Stimulated activated CD8-positive, alpha-beta memory T cell treated with anti-CD3 and anti-CD28 coated beads, Interleukin-2, amount 100 ng/mL, for 48 hours (primary cell): ENCODE measurements at places on chromosomes 5 and 9.

- DNase-seq, result no peak
Observed at GRCh38 chr5:164181604-164182003, 676.2 kb downstream of the MAT2B start.

DNA sequence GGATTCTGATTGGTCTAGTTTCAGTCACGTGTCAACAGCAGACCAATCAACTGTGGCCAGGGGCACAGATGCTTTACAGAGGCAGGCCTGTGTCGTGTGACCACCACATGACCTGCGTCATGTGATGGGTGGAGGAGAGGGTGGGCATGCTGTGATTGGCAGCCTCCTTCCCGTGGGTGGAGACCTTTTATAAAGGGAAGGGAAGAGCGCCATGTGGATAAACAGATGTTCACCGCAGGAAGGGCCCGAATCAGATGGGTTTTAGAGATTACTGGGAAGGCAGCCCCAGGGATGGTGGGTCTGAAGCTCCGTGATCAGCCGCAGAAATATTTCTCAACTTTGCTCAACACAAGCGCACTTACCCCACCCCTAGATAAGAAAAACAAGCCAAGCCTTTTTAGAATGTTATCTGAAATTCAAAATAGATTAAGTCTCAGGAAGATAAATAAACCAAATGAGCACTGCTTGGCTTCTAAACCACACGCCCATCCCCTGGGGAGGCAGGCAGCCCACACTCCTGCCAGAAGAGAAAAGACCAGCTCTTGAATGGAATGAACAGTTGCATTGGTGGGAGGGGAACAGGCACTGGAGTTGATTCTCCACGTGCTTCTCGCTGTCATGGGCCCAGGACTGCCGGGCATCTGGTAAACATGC lies 43.6 kb downstream of the ROPN1L start:
- DNase-seq, result no peak

DNA sequence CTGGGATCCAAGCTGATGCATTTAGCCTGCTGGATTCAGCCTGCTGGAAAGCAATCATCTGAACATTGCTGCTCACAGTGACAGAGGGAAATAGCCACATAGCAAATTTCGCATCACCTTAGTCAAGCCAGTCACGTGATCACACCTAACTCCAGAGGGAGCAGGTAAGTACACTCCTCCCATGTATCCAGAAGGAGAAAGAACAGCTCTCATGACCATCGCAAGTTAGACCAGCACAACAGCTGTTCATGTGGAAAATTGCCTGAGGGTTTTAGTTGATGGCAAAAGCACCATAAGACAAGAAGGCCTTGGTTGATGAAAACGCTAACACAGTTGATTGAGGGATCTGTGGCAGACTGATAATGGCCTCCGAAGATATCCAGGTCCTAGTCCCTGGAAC lies 34.2 kb upstream of the MYO10 start:
- no peak for DNase-seq

GRCh38 chr9:87662808-87663528 lies 63.0 kb upstream of the CTSL start:
- peak; percentile 69 for DNase-seq

DNA sequence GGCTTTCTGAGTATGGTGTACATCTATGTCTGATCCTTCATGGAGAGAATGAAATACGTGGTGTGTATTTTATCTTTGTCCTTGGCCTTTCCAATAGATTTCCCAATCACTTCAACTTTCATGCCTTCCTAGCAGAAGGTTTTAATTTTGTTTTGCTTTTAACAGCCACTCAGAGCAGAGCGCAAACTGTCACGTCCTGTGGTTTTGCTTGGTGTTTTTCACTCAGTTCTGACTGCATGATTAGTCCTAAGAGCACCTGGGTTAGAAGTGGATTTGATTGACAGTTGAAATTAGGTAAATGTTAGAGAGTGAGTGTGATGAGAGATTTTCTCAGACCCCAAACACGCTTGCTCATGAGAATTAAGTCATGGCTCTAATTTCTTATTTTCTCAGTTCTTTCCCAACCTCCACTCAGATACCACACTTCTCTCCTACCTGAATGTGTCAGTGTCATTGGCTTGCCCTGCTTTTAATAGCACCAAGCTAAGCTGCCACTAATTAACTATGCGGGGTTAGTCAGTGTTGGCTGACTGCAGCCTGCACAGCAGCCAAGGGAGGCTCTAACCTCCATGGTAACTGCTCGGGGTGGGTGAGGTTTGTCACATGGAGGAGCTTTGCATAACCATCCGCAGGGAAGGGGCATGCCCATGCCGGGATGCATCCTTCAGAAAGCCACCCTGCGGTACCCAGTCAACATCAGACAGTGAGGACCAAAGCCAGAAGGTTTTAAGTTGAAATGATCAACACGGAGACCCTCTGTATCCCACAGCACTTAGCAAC lies 173.4 kb downstream of the NR3C1 start:
- no peak for DNase-seq

GRCh38 chr9:38126730-38127129 lies 57.7 kb upstream of the SHB start:
- DNase-seq, result no peak

- DNase-seq, result no peak
Observed at GRCh38 chr9:124960409-124960752, 19.5 kb upstream of the GOLGA1 start.

GRCh38 chr5:98144710-98145109 lies 628.8 kb upstream of the RGMB start:
- DNase-seq, result no peak

DNA sequence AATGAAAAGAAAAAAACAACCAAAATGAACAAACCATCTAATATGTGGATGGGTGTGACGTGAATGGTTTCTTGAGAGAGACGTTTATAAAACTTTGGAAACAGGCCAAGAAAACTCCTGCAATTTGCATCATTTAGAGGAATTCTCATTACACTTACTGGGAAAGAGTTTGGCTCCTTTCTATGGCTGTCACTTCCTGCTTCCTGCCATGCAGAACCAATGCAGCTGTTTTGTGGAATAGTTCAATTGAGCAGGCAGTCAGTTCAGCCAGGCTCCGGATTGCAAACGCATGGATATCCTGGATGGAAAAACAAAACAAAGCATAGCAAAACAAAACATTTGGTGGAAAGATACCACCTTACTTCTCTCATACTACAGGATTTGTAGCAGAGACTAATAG lies 36.6 kb downstream of the FAM114A2 start:
- DNase-seq, result no peak

DNA sequence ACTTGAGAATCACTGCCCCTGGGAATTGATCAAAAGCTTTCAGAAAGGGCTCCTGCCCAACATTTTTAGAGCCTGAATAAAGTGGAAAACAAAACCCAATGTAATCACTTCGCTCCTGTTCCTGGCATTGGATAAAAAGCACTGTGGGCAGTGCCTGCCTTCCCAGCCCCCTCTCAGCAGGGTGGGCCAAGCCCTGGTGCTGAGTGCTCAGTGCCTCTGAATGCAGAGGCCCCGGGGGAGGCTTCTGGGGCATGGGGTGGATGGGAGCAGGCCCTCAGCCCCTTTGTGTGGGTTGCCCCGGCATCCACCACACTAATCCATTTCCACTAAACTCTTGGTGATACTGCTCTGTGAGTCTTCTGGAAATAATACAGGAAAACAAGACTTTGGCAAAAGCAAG lies 55.6 kb downstream of the CFAP90 start:
- no peak for DNase-seq

GRCh38 chr5:109614301-109614700 lies 75.4 kb upstream of the MAN2A1 start:
- no peak for DNase-seq

DNA sequence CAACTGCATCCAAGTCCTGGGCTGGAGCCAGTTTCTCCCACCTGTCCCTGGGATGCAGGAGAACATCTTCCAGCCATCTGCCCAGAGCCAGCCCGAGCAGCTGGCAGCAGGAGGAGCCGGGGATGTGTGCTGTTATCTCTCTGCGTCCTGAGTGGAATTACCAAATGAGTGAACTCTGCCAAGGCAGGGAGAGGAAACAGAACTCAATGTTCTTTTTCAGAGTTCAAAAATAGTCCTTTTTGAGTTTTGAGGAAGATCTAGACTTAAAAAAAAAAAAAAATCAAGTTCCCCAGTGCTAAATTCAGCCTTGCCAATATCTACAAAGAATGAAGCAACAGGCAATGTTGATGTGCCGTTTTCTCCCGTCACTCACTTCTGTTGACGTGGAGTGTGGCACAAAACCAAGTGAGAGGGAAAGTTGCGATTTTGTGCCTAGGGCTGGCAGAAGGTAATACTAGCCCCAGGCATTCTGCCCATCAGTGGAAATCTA lies 56.2 kb downstream of the TMOD1 start:
- no peak for DNase-seq

DNA sequence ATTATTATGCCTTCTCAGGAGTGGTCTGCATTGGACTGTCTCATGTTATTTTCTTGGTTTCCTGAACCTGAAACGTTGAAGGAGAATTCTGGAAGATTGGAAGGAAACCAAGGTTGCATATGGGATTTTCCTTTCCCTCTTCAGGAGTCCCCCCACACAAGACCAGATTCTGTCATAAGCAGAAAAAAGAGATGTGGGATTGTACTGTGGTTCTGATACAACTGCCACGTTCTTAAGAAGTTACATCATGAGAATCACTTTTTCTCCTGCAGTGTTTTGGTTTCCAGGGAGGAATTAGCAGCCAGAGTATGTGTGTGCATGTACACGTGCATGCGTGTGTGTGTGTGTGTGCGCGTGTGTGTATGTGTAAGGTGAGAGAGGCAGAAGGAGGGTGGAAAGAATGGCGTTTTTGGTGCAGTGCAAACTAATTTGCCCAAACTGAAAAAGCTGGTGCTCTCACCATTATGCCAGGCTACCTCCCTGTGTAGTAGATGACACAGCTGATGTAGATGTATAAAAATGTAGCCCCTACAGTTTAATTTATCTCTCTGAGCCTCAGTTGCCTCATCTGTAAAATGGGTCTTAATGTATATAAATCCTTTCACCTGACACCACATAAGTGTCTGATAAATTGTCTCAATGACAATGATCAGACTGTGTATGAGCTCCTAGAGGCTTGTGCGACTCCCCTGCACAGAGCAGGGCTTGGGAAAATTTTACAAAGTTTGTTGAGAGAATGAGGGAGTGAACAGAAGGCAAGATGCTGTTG lies 38.6 kb downstream of the RALGPS1 start:
- no peak for DNase-seq

- DNase-seq, result no peak
Observed at GRCh38 chr9:90007516-90008440, 403.0 kb downstream of the GADD45G start.

DNA sequence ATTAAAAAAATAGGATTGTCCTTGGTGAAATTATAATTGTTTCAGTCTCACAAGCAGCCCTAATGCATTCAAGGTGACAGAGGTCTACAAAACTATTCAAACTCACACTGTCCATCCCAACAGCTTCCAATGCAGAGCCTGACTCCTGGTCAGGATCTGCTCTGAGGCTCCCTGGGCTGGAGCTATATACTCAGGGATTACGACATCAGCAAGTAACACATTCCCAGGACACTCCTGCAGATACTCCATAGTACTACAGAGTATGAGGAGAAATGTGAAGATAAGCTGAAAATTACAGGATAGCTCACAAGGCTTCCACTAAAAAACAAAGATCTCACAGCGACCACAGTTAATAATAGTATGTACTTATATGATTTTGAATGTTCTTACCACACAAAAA lies 130.1 kb downstream of the AUH start:
- no peak for DNase-seq

DNA sequence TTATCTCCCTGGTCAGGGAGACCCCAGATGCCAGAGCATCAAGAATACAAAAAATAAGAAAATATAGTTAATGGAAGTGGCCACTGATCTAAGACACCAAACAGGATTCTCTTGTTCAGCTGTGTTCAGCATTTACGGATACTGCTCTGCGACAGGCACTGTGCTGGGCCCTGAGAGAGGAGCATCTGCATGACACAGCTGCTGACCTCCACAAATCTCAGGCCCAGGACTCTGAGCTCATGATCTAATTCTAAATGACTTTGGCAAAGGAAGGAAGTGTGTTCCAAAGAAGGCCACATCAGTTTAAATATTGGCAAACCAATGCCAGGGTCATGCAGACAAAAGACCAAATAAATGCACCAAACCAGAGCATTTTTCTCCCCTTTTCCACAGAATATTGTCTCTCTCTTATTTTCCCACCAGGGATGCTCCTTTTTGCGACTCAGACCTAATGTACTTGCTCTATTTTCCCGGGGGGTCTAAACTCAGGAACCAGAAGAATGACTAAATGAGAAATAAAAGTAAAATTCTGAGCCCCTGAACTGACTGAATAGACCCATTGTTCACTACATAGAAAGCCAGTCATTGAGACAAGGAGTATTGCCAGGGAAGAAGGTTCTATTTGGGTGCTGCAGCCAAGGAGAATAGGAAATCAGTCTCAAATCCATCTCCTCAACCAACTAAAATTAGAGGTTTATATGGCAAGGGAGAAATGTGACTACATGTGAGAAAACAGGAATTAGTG lies 1.4 kb upstream of the AGGF1 start:
- DNase-seq, result no peak

GRCh38 chr5:142281966-142282365 lies 42.9 kb downstream of the SPRY4 start:
- DNase-seq, result no peak

DNA sequence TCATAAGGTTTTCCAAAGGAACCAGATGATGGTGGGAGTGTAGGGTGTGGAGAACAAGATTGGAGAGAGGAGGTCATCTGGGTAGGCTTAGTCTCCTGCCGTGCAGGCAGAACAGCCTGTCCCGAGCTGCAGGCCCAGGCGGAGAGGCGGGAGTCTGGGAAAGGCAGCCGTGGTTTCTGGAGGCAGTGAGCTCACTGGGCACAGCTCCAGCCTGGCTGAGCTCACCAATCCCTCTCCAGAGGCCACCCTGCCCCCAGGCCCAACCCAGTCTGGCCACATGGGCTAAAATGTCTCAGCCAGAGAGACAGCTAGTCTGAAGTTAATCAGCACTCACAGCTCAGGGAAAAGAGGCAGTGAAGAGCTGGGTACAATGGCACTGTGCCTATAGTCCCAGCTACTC lies 12.3 kb downstream of the P4HA2 start:
- DNase-seq, result no peak

GRCh38 chr9:133238851-133239532 lies 29.9 kb upstream of the OBP2B start:
- peak; percentile 66 for DNase-seq

DNA sequence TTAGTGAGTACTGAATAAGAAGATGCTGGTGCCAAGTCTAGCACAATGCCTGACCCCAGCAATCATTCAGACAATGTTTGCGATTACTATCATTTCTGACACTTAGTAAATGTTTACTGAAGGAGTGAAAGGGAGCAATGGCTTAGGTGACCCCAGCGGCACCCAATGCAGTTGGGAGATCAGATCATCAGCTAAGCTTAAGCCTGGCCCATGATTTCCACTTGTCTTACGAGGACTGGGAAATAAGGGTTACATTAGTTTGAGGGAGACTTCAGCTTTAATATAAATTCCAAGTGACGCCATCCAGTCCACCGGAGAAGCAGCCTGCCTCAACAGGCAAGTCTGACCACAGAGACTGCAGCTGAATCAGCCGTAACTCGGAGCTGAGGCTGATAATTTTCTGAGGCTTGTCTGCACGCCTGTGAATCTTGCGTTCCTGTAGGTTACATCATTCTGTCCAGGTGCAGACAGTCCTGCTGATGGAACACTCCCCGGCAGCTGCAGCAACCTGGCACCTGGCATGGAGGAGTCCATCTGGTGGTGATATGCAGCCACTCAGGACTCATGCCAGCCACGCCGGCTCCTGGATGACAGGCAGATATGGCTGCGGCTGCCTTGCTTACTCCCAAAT lies 34.9 kb upstream of the FGF1 start:
- DNase-seq, result no peak
